ENCODE measurements at places on chromosomes 16 and 17. TPM values are rescaled to one million over a fixed set of nuclear protein-coding genes. Genes with fewer than 3 reads are reported as not detected.

Gene TP53TG3B
- not detected for polyA plus RNA-seq

Gene KRT14
- not detected for polyA plus RNA-seq

Gene SLC43A2
- polyA plus RNA-seq = 27.1 TPM

DNA sequence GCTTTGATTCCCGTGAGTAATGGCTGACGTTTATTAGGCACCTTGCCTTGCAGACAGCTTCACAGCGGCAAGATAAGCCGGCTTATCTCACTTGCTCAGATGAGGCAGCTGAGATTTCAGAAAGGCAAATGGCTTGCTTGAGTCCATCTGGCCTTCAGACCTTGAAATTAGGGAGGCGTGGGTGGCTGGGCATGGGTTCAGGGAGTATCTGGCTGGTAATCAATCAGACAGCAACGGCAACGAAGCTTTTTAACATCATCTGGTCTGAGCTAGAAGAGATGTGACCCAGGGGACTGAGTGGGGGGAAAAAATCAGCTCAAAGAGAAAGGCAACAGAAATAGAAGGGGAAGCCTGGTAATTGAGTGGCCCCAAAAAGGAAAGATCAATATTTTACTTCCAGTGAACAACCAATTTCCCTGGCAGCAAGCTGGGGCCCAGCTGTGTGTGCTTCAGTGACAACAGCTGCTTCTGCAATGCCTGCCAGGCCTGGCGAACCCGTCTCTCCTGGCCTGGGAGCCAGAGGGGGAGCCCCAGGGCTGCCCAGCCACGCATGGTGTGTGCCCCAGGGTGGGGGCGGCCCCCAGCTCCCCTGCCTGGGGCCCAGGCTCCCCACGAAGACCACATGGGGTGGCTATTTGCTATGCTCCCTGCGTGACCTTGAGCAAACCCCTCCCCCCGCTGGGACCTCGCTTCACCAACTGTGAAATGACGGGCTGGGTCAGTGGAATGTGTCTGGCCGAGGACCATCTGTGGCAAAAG, 34.0 kb downstream of the RAB11FIP4 start:
- DNase-seq = no peak

- no peak for DNase-seq
These were observed 8.6 kb upstream of the LASP1NB start for GRCh38 chr17:38916771-38917170.

GRCh38 chr17:34725008-34725407, 145.6 kb downstream of the TMEM132E start:
- DNase-seq = no peak

DNA sequence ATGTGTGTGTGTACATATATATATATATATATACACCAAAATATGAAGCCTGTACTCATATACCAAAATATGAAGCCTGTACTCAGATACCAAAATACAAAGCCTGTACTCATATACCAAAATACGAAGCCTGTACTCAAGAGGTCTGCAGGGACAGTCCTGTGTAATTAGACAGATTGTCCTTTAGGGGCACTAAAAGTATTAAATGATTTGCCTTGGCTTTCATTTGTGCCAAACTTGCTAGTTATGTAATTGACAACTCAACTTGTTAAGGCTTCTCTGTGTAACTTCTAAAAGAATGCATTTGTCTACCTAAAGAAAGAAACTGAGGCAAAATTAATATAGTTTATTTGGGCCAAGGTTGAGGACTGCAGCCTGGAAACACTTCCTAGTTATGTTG, 30.8 kb upstream of the DHX40 start:
- DNase-seq = no peak

GRCh38 chr17:15490634-15491261, 23.3 kb upstream of the CDRT4 start:
- no peak for DNase-seq

DNA sequence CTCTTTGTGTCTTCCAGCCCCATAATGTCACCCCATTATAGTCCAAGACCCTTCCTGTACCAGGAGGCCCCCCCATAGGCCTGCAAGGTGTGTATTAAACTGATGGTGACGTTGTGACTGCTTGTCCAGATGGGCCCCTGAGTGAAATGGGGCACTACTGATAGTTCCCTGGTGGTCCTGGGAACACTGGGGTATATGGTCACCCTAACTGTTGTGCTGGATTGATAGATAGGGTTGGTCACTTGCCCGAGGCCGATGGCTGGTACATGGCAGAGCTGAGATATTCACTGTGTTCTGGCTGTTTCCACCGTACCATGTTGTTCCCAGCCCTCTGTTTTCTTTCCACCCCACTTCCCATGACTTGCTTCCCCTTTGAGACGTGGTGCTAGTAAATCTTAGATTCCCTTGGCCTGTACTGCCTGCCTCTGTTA, 4.3 kb downstream of the CNP start:
- DNase-seq = no peak

DNA sequence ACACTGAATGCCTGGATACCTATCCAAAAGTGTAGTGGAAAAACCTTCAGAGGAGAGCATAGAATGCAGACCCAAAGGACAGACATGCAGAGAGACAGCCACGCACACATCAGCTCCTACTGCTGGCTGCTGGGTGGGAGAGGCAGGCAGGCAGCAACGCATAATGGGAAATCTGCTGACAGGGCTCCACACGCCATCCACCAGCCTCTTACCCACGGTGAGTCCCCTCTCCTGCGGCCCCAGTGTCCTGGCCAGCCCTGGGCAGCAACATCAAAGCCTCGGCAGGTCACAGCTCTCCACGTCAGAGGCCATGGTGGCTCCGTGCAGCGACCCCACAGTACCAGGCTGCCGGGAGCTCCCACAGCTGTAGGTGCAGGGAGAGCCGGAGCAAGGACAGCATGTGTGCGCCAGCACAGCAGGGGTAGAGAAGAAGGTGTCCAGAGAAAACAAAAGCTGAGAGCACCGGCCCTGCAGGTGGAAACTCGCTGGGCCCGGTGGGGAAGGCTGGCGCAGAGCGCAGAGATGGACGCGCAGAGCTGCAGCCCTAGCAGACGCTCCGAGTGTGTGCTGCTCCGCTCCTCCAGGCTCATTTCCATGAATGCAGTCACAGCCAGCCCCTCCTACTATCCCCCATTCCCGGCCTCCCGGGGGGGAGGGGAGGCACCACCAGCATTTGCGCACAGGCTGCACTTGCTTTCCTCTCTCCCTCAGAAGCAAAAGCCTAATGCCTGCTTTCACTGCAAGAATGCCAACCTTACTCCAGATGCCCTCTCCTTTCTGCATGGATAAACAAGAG, 58.9 kb downstream of the CYTH1 start:
- peak; percentile 84 for DNase-seq

GRCh38 chr17:74474043-74474792, 7.8 kb downstream of the CD300A start:
- DNase-seq = no peak

GRCh38 chr17:4344926-4345325, 21.5 kb downstream of the UBE2G1 start:
- DNase-seq = no peak

DNA sequence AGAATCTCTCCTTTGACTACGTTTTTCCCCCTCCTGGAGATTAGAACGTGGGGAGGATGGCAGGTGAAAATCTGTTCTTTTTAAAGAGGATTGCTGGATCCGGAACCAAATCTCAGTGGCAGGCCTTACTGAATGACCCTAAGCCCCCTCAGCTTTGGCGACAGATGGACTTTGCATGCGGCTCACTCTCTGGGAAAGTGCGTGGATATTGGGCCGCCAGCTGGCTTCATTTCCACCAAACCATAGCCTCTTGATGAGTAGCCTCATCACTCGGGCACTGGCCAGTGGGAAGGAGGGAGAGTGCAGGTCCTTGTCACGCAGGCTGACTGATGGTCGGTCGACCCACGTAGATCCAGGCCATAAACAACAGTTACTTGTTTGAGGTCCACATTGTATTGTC, 31.3 kb upstream of the CCDC182 start:
- no peak for DNase-seq

DNA sequence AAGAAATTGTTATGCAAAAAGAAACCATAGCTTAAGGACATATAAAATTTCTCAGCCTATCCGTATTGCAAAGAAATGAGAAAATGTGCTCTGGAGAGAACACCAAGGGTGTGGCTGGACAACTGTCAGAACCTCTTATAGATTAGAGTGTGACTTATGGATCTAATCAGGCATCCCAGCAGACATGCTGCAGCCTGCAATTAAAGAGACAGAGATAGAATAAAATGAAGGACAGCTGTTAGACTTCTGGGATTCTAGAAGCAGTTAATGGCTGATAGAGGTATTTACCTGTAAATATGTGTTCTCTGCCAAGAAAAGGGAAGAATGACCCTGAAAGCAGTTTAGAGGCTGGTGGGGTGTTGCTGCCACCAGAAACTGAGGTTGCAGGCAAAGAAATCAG, 160.1 kb upstream of the KIF2B start:
- DNase-seq = no peak

- no peak for DNase-seq
These were observed 693.0 kb upstream of the SOX9 start for GRCh38 chr17:71427801-71428200.
